ENCODE measurements at places on chromosomes 4 and X.
A peak's percentile ranks its signal among the peaks of the same experiment; 100 is the strongest.

DNA sequence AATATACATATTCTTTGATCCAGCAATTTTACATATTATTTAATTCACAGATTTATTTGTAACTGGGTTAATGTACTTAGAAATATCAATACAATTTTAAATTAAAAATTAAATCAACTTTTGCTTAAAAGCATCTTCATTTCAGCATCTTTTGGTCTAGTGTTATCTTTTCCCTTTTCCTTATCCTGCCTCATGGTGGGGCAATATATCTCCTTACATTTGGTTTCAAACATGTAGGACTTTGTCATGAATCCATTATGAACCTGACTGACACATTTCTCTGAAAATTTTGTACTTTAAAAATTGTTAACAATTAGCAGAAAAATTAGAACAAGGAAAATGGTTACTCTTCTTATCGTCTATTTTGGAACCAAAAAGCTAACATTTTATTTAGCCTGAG is 42.8 kb upstream of the ANK2 start:
- DNase-seq: no peak

- DNase-seq: no peak
Measured at GRCh38 chr4:157170321-157170720, 50.2 kb upstream of the GRIA2 start.

- peak; percentile 70 for DNase-seq
Measured at GRCh38 chrX:3815896-3816664, 102.6 kb upstream of the PRKX start.

GRCh38 chr4:38188136-38188535 is 227.9 kb downstream of the PTTG2 start:
- DNase-seq: no peak

GRCh38 chr4:119130365-119131065 is 5.1 kb upstream of the MYOZ2 start:
- no peak for DNase-seq

GRCh38 chr4:137299281-137299680 is 233.0 kb downstream of the PCDH18 start:
- DNase-seq: no peak

GRCh38 chr4:76562161-76562560 is 127.1 kb downstream of the SHROOM3 start:
- no peak for DNase-seq

- DNase-seq: no peak
Measured at GRCh38 chrX:1784773-1785172, 169.9 kb downstream of the ASMT start.

GRCh38 chr4:147987252-147987651 is 255.4 kb downstream of the ARHGAP10 start:
- no peak for DNase-seq

DNA sequence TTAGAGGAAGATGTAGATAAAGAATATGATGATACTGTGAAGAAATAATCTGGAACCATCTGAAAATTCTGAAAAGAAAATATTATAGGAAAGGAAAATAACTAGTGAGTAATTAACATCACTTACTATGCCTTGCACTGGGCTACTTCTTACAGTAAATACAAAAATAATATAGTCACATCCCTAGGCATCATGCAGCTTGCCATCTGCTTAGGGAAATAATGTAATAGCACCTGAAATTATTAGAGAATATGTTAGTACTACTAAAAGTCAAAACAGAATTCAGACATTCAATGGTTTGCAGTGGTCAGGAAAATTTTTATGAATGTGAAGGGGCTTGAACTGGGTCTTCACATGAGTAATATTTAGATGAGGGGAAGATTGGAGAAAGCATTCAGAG is 272.2 kb upstream of the EMCN start:
- no peak for DNase-seq

GRCh38 chr4:19130866-19131265 is 1109.3 kb upstream of the LCORL start:
- no peak for DNase-seq

DNA sequence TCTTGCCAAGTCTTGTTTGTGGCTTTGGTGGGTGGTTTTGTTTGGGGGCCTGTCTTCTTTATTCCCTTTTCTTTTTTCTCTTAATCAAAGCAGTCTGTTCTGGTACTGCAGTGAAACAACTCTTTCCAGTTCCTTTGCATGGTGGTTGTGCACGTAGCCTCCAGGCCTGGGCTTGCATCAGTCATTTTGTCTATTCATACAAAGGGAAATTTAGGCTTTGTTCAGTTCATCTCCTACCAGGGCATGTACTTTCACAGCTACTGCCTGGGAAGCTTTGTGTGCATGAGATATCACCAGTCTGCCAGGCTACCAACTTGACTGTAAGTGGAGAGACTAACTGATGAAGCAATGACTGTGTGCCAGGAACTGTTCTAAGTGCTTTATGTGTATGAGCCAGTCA is 8.5 kb downstream of the TRIM2 start:
- DNase-seq: no peak

DNA sequence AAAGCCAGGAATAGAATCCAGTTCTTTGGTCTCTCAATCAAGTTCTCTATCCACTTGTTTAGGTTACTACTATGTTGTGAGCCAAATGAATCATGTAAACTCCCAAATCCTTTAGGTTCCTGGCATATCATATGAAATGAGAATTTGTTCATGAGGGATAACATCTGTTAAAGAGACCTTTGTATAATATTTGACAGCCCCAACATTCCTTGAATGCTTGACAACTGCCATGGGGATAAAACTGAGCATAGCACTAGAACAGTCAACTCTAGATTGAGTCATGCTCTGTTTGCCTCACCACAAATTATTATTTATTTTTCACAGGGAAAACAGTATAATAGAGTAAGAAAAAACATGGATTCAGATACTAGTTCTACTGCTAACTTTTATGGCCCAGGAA is 93.3 kb downstream of the NAA11 start:
- DNase-seq: no peak

GRCh38 chr4:143186212-143186611 is 1.5 kb downstream of the USP38 start:
- no peak for DNase-seq

- no peak for DNase-seq
Measured at GRCh38 chr4:7185487-7186030, 6.8 kb upstream of the SORCS2 start.

- no peak for DNase-seq
Measured at GRCh38 chr4:86283371-86283770, 76.5 kb downstream of the MAPK10 start.

DNA sequence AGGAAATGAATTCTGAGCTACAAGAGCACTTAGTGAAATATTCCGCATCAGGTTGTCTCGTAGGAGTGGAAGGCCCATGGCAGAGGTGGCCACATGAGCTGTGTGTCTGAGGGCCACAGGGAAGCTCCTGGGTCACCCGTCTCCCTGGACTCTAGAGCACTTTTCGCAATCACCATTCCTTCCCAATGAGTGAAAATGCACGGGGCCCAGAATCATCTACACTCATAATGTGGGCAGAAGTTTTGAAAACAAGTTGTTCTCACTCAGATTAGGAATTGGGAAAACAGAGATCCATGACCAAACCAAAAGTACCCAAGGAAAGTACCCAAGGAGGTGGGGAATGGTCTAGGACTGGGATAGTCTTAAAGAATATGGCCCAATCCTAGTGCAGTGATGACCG is 94.4 kb downstream of the SCD5 start:
- DNase-seq: no peak

- no peak for DNase-seq
Measured at GRCh38 chrX:46178763-46179162, 366.5 kb downstream of the ZNF674 start.

DNA sequence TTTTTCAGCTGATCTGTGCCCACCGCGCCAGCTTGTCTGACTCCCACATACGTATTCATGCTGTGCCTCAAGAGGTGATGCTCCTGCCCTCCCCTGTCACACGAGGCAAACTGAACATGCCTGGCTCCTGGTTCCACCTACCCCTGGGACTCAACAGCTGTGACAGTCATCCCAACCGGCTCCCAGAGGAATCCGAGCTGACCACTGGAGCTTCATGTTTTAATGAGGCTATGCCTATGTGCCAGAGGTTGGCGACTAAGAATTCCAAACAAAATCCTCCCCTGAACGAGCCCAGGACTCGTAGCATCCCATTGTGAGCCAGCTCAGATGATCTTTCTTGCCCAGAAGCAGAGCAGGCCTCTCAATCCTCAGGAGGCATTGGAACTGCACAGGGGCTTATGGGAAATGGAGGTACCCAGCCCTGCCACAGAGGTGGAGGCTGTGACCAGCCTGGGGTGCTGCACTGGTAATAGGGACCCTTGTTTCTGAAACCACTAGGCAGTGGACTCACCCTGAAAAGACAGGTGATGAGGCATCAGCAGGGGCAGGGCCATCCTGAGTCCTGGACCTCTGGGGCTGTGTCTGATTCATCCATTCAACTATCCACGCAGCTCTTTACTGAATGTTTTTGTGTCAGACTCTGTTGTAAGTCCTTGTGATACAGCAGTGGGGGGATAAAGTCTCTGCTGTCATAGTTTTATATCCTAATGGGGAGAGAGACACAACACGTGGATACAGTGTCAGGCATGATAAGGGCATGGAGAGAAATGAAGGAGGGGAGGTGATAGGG is 325.0 kb downstream of the EVC2 start:
- DNase-seq: no peak

DNA sequence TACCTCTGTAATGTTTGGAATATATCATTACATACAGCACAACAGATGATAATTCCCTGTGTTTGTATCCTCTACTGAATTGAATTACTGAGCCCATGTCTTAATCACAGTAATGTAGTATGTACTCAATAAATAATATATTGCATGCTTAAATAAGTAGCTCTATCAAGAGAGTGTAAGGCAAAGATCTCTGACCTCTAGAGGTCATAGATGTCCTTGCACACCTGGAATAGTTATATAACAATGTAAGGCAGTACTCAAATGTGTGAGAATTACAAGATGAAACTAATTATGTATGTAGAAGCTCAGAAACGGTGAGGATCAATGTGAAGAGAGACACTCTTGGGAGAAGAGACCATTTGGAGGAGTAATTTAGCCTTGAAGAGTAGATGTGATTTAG is 14.3 kb upstream of the GCNA start:
- no peak for DNase-seq

DNA sequence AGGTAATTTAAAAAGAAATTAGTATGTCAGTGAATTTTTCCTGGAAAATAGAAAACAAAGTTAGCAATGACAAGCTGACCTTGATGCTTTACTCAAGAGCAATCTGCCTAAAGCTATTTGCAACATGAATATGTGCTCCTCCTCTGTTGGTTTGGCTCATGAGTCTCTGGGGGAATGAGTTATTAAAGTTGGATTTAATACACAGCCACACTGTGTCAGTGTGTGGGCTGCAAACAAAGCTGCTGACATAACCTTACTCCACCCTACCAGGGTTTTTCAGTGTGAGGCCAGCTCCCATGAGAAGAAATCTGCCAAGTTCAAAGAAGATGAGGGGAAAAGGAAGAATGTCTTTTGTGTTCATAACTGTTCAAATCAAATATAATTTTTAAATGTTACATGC is 280.5 kb downstream of the TLL1 start:
- no peak for DNase-seq

- DNase-seq: no peak
Measured at GRCh38 chrX:20637351-20637750, 370.6 kb upstream of the RPS6KA3 start.

Measured in GM06990 (cell line).